ENCODE measurements at places on chromosomes 16 and 17.

GRCh38 chr16:3530371-3530914 lies 29.6 kb downstream of the CLUAP1 start:
- no peak for DNase-seq

DNA sequence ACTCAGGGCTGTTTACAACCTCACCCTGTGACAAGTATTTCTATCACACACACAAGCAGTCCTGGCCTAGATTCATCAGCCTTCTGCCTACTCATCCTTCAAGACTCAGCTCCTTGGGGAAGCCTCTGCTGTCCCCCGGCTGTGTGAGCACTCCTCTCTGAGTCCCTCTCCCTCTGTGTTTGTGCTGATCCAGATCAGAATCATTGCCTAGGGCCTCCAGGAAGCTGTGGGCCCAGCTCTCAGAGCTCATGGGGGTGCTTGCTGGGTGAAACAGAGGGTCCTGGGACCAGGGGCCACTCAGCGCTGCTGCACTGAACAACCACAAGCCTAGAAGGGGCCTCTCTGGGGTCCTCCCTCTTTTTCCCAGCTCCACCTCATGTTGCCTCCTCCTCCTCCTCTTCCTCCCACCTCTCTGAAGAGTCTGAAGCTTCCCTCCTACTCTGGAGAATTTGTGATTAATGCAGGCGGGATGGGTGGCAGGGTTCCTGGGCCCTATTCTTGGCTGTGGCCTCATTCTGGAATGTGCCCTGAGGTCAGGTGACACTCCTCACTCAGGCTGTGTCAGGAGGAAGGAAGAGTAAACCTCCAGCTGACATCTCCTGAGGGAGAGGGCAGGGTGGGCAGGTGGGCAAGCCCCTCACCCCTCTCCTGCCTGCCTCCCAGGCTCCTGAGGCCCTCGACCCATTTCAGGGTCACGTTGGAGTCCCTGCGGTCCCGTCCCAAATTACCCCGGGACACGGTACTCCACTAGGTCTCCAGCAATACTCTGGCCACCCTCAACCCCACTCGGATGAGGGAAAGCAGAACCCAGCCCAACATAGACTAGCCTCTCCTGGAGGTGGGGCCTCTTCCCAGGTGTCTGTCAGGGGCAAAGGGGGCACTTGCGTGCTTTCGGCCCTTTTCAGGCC lies 10.1 kb downstream of the WFIKKN2 start:
- peak; percentile 28 for DNase-seq

DNA sequence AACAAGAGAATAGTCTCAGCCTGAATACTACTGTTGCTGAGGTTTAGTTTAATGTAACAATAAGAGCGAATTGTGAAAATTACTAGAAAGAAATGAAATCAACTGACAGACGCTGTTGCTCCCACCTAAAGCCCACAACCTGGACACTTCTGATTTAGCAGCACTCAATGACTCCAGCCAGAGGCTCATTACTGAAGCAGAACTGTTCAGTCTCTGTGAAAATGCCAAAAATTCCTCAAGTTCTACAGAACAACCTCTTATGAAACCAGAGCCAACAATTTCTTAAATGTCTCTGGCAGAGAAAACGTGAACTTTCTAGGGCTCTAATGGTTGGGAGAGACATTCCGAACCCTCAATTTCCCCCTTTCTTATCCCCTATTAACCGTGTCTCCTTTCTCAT lies 9.9 kb downstream of the PSME3IP1 start:
- DNase-seq = no peak

- DNase-seq = no peak
Measured at GRCh38 chr17:18186627-18186982, 3.0 kb downstream of the ALKBH5 start.

GRCh38 chr16:78249832-78250231 lies 150.4 kb downstream of the WWOX start:
- DNase-seq = no peak

GRCh38 chr17:52515927-52516326 lies 357.4 kb upstream of the CA10 start:
- DNase-seq = no peak

GRCh38 chr16:82111944-82112343 lies 58.1 kb downstream of the MPHOSPH6 start:
- DNase-seq = no peak

DNA sequence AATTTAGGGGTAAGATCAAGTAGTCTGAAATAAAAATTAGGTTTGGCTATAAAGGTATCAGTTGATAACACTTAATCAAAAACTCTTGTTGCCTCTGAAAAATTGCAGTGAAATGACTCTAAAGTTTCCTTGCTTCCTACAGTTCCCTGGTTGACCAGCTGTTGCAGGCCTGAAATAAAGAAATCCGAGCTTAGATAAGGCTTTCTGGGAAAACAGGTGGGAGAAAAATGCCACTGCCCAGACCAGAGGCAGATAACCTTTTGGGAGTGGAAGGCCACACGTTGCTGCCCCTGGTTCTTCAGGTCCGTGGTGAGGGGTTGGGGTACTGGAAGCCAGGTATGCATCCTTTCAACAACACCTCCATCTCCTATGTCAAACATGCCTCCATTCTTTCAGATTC lies 111.3 kb downstream of the HS3ST3A1 start:
- no peak for DNase-seq

GRCh38 chr16:82792693-82793092 lies 165.9 kb downstream of the CDH13 start:
- no peak for DNase-seq

DNA sequence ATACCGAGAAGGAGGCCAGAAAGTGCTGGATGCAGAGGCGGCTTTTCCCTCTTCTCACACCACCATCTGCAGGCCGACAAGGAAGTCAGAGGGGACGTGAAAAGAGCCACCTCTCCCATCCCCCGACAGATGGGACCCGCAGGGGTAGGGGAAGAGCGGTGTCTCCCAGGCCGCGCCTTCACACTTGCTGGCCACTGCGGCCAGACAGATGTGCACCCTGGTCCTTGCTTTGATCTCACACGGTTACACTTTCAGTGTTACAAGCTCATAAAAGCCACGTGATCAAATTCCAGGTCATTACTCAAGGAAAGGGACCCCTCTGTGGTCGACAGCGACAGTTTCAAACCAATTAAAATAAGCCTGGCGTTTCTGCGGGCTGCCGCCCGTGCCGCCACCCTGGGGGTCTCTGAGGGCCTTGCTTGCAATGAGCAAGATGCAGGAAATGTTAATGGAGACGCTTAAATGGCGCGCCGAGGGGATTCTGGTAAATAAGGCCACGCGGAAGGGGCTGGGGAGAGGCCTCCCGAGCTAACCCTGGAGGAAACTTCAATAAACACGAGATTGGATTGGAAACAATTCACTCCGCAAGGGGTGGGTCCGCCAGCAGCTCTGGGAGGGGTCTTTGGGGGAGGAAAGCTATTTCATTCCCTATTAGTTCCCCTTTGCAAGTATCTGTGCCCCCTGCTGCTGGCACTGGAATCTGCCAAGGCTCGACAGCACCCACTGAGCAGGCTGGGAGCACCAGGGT lies 240.9 kb downstream of the ENGASE start:
- no peak for DNase-seq

DNA sequence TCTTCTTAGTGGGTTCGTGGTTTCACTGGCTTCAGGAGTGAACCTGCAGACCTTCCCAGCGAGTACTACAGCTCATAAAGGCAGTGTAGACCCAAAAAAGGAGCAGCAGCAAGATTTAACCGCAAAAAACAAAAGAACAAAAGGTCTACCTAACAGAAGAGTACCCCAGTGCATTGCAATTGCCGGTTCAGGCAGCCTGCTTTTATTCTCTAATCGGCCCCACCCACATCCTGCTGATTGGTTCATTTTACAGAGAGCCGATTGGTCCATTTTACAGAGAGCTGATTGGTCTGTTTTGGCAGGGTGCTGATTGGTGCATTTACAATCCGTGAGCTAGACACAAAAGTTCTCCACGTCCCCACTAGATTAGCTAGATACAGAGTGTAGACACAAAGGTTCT lies 2.0 kb upstream of the ARRB2 start:
- peak; percentile 20 for DNase-seq

GRCh38 chr16:7013990-7014389 lies 318.7 kb upstream of the RBFOX1 start:
- DNase-seq = no peak

- DNase-seq = no peak
Measured at GRCh38 chr17:19911033-19911432, 43.3 kb upstream of the ULK2 start.

GRCh38 chr17:41455236-41455635 lies 11.9 kb downstream of the KRT32 start:
- no peak for DNase-seq

DNA sequence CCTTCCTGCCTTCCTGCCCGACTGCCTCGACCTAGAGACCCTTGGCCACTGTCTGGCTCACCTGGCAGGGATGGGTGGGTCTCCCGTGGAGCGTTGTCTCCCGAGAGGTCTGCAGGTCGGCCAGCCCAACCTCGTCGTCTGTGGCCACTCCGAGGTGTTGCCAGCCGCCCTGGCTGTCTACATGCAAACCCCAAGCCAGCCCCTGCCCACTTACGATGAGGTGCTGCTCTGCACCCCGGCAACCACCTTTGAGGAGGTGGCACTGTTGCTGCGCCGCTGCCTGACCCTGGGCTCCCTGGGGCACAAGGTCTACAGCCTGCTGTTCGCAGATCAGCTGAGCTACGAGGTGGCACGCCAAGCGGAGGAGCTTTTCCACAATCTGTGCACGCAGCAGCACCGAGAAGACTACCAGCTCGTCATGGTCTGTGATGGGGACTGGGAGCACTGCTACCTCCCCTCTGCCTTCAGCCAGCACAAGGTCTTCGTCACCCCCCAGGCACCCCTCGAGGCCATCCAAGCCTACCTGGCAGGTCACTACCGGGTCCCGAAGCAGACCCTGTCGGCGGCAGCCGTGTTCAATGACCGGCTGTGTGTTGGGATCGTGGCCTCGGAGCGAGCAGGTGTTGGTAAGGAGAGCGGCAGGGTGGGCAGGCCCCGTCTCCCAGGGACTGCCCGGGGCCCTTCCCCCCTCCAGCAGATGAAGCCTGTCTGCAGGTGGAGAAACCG lies 75.1 kb upstream of the ENDOV start:
- DNase-seq = no peak

DNA sequence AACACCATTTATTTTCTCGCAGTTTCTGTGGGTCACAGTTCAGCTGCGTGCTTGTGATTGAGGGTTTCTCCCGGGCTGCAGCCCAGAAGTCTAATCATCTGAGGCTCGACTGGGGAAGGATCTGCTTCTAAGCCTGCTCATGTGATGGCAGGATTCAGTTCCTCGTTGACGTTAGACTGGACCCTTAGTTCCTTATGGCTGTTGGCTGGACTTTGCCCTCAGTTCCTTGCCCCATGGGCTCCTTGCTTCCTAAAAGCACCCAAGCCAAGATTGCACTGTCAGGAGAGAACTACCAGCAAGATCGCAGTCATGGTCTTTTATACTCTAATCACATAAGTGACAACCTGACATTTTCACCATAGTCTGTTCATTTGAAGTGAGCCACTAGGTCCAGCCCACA lies 250.0 kb downstream of the PRKCA start:
- no peak for DNase-seq

DNA sequence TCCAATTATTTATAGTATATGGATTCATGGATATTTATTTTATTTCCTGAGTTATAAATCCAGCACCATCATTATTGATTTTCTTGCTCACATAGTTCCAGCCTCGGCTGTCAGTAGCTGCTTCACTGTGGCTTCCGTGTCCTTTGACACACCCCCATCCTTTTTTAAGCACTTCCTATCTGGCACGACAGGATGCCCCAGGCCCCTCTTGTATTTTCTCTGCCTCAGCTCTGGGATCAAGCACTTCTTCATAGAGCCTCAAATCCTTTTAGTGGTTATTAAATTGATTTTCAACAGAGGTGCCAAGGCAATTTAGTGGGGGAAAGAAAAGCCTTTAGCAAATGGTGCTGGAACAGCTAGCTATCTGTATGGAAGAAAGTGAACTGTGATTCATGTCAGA lies 59.8 kb downstream of the GAN start:
- DNase-seq = no peak

DNA sequence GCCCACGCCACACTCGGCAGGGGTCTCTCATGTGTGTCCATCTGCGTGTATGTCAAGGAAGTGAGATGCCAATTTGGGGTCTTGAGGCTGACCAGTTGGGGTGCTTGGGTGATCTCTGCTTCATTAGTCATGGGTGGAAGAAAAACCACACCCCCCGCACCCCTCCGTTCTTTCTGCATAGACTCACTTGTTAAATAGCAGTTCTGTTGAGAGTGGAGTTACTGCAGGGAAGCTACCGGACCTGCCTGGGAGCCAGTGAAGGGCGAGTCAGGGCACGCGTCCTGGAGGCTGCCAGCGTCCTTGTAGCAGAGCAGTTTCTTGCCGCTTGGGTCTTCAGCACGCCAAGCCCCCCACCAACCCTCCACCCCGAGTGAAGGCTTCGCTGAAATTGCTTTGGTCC lies 8.5 kb downstream of the SNN start:
- DNase-seq = no peak

DNA sequence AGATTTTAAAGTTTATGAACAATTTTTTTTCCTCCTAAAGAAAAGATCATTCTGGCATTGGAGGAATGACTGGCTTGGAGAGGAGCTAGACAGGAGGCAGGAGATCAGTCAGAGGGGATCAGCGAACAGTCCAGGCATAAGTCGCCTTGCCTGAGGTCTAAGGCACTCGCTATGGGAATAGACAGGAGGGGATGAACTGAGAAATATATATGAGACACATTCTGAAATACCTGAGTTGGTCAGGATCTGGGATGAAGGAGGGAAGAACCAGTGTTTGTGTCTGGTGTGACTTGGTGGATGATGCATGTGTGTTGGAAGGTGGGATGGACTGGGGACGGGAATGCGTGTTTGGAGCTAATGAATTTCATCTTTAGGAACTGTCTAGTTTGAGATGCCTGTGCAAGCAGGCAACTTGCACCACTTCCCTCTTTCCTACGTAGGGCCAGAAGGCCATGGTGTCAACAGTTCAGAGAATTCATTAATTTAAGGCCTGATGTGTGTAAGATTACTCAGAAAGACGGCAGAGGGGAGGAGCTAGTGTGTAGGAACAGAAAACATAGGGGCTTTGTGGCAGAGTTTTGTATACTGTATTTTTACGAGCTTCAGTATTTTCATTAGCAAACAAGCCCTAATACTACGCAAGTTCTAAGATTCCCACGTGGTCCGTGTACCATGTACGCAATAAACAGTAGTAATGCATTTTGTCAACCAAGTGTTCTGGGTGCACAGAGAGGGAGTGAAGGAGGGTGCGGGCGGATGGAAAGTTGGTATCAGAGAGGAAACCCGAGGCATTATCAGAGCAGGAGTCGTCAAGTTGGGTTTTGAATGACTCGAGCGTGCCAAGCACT lies 825 bp downstream of the HEATR6 start:
- no peak for DNase-seq
